ENCODE measurements at places on chromosomes 16 and 17.

DNA sequence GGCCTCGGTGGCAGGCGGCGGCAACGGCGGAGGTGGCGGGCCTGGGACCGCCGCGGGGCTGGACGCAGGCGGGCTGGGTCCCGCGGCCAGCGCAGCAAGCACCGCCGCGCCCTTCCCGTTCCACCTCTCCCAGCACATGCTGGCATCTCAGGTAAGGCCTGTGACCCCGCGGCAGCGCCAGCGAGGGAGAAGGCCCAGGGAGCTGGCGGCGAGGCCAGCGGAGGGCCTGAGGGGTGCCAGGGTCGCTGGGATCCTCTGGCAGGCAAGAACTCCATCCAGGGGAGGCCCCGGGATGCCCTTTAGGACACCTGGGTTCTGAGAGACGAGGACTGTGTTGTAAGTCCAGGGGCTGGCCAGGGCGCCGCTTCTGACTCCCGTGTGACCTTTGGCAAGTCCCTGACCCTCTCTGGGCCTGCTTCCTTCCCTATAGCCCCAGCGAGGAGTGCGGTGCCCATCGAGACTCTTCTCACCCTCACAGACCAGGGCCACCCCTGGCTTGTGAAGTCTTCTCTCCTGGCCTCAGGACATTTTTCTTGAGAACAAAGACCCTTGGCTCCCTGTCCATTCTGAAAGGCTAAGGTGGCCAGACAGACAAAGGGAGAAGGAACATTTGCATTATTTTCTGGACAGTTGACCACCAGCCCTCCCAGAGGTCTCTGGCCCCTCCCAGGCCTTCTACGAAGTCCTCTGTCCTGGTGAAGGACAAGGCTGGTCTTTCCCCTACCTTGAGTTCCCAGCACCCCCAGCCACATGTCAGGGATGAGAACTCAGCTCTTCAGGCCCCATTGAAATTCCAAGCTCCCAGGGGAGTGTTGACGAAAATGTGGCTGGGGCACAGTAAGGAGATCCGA is 6.3 kb downstream of the TBX2 start:
- no peak for DNase-seq

- no peak for DNase-seq
These were observed 101.5 kb downstream of the CLEC16A start for GRCh38 chr16:11045846-11046245.

- no peak for DNase-seq
These were observed 285.2 kb downstream of the CDH13 start for GRCh38 chr16:82911925-82912324.

GRCh38 chr17:61130330-61130729 is 269.3 kb upstream of the TBX2 start:
- DNase-seq, result no peak

- DNase-seq, result no peak
These were observed 20.6 kb upstream of the KIFC3 start for GRCh38 chr16:57822856-57823255.

GRCh38 chr16:73071131-73071940 is 23.4 kb upstream of the ZFHX3 start:
- peak; percentile 66 for DNase-seq

DNA sequence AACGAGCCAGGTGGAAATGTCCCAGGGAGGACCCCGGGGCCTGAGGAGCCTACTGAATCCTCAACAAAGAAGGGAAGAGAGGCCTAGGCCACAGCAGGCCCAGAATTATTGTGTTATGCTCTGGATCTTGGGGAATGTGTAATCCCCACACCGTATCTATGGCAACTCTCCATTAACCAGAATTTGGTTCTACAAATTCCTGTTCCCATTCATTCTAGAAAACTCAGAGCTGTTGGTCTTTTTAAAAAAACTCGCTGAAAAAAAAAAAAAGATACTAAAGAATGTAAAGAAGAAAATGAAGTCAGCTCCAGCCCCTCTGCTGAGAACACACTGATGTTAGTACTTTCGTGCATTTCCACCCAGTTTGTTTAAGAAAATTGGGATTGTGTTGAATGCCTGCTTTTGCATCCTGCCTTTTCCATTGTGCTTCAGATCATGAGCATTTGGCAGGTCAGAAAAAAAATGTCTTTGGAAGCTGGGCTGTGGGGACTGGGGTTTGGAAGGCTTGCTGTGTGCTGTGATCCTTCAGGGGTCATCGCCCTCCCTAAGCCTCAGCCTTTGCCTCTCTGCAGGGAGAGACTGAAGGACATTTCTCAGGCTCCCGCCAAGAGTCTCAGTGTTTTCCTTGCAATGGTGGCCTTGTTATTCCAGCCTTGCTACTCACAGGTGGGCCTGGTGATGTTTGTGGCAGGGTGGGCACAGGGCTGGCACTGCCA is 69.5 kb downstream of the SREBF1 start:
- DNase-seq, result no peak

GRCh38 chr17:48818361-48818841 is 1.4 kb upstream of the TTLL6 start:
- no peak for DNase-seq

GRCh38 chr16:11487289-11487688 is 99.4 kb downstream of the LITAF start:
- DNase-seq, result no peak

All from lung microvascular endothelial cell (primary cell).